ENCODE measurements at places on chromosomes 2 and 18.
A peak's percentile ranks its signal among the peaks of the same experiment; 100 is the strongest.

- DNase-seq: no peak
These were observed 17.9 kb upstream of the ARHGEF4 start for GRCh38 chr2:130818809-130819208.

DNA sequence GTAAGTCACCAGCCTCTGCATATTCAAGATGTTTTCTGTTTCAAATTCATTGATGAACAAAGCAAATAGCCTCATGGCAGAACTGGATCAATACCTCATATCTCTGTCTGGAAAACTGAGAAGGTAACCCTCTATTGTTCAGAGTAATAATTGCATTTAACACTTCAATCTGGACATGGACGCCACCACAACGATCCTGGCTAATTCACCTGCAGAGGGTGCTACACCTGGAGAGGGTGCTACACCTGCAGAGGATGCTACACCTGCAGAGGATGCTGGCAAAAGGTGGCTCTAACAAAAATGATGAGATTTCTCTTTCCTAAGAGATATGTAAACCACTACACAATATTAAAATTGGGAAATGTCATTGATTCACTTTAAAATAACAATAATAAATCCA lies 183.1 kb upstream of the HNRNPA3 start:
- no peak for DNase-seq

DNA sequence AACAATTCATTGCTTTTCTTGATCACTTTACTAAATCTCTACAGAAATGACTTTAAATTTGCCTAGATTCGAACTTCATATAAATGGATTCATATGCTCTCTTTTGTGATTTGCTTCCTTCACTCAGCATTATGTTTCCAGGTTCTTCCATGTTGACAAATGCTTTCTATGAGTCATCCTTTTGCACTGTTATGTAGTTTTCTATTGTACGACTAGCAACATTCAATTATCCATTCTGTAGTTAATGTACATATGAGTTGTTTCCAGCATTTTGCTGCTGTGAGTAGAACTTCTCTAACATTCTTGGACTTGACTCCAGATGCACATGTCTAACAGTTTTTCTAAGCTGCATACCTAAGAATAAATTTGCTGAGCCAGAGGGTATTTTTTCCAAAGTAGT lies 66.5 kb upstream of the NEUROD1 start:
- no peak for DNase-seq

GRCh38 chr2:217077831-217078407 lies 218.1 kb upstream of the TNP1 start:
- peak; percentile 27 for DNase-seq

DNA sequence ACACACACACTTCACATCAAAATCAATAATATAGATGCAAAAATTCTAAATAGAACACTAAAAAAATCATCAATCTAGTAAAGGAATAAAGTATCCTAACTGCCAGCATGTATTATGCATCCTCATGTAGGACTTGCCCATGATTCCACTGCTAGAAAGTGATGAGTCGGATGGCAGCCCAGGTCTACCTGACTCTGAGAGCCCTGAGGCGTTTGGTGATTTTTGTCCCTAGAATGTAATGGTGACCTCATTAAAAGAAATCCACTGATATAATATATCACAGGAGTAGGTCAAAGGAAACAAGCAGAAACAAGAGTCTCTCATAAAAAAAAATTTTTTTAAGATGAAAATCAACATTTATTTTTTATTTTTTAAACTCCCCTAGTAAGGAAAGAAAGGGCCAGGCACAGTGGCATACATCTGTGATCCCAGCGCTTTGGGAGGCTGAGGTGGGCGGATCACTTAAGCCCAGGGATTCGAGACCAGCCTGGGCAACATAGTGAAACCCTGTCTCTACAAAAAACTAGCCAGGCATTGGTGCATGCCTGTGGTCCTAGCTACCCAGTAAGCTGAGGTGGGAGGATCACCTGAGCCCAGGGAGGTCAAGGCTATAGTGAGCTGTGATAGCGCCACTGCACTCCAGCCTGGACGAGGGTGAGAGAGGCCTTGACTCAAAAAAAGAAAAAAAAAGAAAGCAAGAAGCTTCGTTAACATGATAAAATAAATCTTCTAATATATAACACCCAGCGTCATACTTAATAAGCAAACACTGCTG lies 24.4 kb upstream of the ACTG2 start:
- no peak for DNase-seq

- DNase-seq: no peak
These were observed 62.1 kb downstream of the RMDN2 start for GRCh38 chr2:37987098-37987775.

GRCh38 chr2:223222397-223222796 lies 170.4 kb downstream of the KCNE4 start:
- DNase-seq: no peak

- no peak for DNase-seq
These were observed 13.6 kb downstream of the SAG start for GRCh38 chr2:233321166-233321565.

DNA sequence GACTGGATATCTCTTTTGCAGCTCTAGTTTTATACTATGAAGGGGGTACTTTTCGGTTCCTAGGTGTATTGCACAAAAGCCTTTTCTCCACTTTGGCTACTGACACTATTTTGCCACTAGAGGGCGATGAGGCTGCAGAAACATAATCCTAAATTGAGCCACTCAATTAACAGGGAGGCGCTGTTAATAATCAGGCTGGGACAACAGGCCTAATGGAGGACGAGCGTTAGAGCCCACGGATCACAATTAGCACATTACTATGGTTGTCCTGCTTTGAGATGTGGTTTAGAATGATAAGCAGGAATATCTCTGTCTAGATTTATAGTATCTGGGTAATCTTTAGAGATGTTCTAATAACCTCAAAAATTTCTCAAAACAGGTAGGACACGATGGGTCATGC lies 62.2 kb upstream of the PMAIP1 start:
- peak; percentile 56 for DNase-seq

DNA sequence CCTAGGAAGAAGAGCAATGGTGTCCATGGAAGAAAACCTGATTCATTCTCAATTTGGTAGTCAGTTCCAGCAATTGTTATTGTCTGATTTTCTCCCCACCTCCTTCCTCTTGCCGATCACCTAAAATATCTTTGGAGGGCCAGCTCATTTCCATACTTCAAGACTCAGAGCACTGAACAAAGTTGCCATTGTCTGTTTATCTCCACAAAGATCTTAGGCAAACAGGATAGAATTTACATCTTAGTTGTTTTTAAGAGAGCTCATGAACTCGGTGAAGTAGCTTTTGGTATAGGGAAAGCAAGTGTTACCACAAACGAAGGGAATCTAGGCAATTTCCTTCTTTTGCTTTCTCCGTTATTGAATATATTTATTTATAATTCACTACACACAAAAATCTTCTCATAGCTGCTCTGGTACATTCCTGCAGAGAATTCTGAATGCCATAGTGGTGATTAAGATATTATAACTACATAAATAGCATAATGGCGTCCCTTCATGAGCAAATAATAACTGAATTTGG lies 41.5 kb upstream of the CHST9 start:
- no peak for DNase-seq

- no peak for DNase-seq
These were observed 69.1 kb upstream of the B3GNT7 start for GRCh38 chr2:231326404-231326803.

GRCh38 chr2:237549643-237550415 lies 16.5 kb upstream of the PRLH start:
- no peak for DNase-seq

- DNase-seq: no peak
These were observed 72.3 kb downstream of the ACVR2A start for GRCh38 chr2:147917161-147917560.

DNA sequence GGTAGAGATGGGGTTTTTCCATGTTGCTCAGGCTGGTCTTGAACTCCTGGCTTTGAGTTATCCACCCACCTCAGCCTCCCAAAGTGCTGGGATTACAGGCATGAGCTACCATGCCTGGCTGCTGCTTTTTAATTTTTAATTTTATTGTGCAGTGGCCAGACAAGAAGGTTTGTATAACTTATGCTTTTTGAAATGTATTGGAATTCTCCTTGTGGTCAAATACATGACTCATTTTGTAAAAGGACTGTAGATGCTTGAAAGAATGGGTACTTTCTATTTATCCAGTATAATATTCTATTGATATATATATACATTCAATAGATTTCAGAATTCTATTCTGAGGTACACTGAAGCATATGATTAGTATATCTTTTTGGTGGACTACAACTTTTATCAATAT lies 82.6 kb upstream of the ST3GAL5 start:
- no peak for DNase-seq

DNA sequence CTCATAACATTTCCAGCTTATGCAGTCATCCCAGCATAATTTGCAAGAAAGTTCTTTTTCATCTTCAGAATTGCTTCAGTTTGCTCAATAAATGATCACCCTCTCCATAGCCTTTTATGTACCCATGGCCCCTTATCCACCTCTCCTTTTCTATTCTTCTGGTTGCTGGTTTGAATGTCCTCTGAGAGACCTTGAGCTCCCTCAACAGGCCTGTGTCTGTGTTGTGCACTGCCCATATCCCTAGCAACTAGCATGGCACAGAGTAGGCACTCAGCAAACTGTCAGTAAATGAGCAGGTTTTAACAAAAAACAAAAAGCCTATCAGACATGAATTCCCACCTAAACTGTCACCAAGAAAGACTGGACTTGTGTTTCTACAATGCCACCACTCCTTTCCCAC lies 160.5 kb downstream of the AKAIN1 start:
- no peak for DNase-seq

- DNase-seq: no peak
These were observed 21.1 kb upstream of the PLEK start for GRCh38 chr2:68344031-68344430.

DNA sequence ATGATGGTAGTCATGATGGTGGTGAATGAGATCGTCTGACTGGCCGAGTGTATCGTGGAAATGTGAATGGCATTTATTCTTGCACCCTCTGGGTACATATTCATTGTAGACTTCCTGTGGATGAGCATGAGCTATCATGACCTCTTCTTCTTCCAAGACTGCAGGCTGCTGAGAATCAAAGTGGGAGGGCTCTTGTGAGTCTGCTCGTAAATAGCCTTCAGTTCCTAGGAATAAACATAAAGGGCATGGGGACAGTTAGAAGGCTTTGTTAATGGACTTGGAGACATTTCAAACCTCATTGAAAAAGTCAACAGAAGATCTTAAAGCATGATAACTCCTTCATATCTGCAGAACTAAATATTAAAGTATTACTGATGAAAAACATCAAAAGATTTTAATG lies 14.9 kb downstream of the SLC39A6 start:
- no peak for DNase-seq

GRCh38 chr2:234257859-234258561 lies 207.5 kb downstream of the SPP2 start:
- DNase-seq: peak; percentile 65

GRCh38 chr2:178223806-178224205 lies 29.5 kb downstream of the OSBPL6 start:
- no peak for DNase-seq

DNA sequence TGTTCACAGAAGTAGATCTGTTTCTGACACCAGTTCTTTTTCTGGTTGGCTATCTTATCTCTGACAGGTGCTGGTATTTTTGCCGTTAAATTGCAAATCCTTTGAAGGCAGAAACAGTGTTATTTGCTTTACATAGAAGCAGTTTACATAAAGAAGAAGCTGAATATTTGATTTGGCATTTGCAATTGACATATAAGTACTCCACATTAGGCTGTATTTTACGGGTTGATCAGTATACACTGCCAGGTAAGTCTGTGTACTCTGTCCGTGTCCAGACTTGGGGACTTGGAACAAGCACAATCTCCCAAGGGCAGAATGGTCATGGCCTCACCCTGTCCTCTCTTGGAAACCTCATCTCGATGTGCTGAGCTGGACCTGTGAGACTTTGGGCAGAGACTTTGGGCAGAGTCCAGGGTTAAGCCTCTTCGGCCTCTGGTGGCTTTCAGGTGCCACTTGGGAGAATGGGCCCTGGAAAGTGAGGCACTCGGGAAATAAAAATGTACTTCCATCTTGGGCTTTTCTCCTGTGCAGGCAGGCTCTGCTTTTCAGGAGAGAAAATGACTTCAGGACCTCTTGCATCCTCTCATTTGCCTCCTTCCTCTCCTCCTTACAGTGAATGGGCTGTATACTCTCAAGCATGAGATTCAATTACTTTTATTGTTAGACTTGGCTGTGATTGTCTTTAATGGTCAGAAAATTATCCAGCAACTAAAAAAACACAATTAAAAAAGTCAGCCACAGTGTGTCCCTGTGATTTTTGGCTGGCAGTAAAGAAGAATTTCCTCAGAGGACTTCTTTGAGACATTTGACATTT lies 108.5 kb downstream of the RAPGEF4 start:
- DNase-seq: no peak

GRCh38 chr2:108617617-108618016 lies 83.3 kb downstream of the LIMS1 start:
- DNase-seq: no peak

- DNase-seq: no peak
These were observed 61.3 kb downstream of the NEB start for GRCh38 chr2:151673016-151673415.

DNA sequence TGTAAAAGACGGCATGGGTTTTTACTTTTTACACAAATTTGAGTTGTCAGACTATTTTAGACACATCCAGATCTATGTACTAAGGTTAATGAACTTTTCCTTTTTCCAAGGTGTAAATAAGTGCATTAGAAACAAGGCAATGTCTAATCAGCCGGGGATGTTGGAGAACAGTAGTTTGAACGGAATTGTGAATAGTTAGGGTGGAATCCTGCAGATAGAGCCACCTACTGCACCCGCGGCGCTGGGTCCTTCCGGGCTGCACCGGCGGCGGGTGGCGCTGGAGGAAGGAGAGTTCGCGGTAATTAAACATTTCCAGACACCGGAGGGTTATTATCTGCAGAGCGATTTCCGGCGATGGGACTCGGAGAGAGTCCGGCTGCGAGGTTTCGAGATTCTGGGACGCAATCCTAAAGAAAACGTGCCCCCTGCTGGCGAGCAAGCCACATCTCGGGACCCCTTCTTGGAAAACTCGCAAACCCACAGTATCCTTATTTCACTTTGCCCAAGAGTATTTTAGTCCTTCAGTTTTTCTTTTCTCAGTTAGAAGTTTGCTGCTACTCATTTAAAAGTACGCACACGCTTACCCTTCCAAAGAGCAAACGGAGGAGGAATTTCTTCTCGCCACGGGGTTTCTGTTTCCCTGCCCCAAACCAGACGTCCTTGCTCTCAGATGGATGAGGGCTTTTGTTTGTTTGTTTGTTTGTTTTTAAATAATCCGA lies 4.5 kb upstream of the OSR1 start:
- peak; percentile 74 for DNase-seq
